ENCODE measurements at places on chromosomes 6 and 20.

DNA sequence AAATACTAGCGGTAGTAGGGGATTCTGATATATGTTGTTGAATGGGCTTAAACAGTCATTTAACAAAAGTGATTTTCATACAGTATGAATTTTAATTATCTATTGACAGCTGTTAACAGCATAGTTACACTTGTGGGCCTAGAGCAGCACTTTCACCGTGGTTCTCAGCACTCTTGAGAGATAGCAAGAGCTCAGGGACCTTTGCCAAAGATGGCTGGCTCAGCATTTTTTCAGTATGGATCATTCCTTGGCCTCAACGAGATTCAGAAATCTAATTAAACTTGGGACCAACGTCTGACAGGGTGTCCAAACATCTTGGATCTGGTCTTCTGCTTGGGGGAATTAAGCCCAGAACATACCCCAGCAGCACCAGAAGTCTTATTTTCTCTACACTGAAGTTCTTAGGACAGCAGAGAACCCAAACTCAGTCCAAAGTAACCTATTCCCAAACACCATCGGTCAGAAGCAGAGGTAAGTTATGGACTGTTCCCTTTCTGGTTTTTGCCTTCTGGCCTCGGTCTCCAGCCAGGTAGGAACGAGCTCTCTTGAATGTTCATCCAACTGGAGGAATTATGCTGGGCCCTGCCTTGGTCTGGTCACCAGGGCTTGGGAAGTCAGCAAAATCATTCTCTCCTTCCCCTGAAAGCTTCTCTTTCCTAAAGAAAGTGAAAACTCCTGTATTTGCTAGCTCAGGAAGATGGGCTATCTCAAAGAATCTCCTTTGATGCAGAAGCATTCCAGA is 25.7 kb downstream of the PRPH2 start:
- no peak for DNase-seq

DNA sequence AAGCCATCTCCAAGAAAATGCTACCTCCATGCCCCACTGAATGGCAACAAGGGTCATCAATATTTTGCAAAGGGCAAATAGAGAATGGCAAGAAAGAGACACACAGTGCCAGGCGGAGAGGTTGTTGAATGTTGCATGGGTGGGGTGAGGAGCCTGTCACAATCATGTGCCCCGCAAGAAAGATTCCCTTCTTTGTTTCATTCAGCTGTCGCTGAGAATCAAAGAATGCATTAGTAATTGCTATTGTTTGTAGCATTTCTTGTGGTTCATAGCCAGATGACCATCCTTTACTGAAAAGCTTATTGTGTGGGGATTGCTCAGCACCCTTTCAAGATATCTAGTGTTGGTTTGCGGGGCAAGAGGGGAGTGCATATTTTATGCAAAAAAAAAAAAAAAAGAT is 166.5 kb upstream of the QKI start:
- no peak for DNase-seq

- no peak for DNase-seq
These were observed at the start of gene RHAG for GRCh38 chr6:49636713-49637349. TSS of gene RHAG (minus strand) at chr6:49636839. CDS start at chr6:49636812, 27 bp downstream.

DNA sequence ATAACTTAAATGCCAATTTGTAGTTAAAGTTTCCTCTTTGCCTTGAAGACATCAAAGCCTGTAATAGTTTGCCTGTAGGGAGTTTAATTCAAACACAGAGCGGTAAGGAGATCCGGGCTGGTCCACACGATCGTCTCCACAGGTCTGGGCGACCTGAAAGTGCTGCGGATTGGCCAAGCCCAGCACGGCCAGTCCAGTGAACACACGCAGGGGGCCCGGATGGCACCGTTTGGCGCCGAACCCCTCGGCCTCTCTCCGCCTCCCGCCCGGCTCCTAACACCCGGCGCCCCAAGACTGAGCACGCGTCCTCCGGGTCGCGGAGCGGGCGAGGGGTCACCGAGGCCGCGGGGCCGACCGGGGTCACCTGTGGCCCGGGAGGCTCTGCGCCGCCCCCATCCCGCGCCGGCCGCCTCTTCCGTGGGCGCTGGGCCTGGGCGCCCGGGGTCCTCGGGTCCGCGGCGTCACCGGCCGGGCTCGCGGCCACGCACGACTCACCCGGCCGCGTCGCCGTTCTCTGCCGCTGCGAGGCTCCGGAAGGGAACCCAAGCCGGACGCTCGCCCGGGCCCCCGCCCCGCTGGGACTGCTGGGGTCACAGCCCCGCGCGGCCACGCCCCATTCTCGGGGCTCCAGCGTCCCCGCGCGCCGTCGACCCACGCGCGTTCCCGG is 481 bp downstream of the SERPINB6 start:
- DNase-seq, result no peak

DNA sequence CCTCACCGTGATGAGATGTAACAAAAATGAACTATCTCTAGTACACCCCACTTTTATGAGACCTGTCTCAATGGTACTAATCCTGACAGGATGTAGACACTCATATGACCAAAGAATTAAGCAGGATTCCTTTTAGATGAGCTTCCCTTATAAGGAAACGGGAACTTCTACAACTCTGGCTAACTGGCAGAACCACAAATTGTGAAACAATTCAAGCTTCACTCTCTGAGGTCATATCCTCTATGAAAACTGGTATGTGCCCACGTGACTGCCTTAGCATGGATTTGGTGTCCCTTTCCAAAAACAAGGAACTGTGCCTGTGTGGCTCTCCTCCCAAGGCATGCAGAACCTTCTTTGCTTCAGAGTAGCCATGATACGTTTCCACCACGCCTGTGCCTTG is 14.1 kb upstream of the CPNE5 start:
- no peak for DNase-seq

GRCh38 chr6:149248693-149249369 is 68.7 kb upstream of the TAB2 start:
- no peak for DNase-seq

All from NCI-H1694 treated with DMSO at 0.1 percent for 48 hours (cell line).